ENCODE measurements at places on chromosomes 4 and X.

DNA sequence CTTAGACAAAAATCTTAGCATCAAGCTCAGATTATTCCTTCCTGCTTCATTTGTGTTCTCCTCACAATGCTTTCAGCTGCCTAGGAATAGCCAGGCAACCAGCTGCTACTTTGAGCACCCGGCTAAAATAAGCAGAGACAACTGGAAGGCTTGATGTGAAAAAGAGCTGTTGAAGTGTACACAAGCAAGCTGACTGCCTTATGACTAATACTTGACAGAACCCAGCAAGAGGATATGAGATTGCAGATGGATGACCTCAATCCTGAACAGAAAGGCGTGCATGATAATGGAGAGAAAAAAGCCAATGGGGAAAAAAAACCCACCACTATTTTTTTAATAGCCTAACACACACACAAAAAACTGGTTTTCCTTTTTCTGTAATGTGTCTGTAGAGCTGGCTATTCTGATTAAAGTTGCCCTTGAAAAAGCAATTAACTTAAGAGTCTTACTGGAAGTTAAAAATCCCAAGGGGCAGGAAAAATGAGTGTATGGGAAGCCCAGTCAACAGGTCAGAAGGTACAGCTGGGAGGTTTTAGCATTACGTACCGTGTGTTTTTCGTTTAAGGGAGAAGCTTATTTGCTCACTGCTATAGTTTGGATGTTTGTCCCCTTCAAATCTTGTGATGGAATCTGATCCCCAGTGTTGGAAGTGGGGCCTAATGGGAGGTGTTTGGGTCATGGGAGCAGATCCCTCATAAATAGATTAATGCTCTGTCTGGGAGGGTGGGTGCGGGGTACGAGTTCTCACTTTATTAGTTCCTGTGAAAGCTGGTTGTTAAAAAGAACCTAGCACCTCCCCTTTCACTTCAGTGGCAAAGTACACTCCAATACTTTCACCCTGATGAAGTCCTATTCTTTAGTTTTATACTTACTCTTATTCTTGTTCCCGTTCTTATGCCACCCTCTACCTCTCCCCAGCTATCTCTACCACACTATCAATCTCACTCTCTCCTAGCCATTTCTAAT lies 37.1 kb upstream of the HERC6 start:
- DNase-seq: peak; percentile 41

GRCh38 chr4:170425521-170426143 lies 335.9 kb upstream of the AADAT start:
- no peak for DNase-seq

- no peak for DNase-seq
These were observed 118.6 kb upstream of the BEND4 start for GRCh38 chr4:42271096-42271495.

DNA sequence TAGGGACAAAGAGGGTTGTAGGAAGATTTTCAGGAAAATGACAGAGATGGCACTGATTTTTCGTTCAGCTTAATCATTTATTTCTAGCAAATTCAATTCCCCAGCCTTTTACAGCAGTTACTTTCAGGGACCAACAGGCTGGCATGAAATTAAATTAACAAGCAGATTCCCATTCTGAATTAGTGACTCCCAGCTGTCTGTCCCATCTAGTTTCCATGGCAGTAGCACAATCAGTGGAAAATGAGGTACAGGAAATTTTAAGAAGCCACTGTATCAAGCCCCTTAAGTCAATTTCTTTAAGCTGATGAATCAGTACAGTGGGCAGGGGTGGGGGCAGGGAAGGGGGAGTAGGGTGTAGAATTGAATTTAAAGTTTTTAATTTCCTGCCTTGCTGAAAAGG lies 121.1 kb upstream of the TEX13C start:
- no peak for DNase-seq

DNA sequence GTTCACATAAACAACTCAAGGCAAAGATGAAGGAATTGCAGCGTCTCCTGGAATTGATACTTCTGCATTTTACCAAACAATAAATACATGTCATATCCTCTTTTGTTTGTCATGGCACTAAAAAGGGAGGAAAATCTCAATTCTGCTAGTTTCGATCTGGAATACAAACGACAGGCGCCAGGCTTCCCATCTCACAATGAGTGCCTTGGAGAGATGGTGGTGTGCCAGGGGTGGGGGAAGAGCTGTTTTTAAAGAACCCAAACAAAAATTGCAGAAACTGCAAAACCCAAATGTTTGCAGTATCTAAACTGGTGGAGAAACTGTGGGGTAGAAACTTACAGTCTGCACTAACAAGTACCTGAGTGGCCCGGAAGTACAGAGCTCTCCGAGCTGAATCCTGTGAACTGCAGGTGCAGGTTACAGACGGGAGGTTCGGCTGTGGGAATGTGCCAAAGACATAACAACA lies 53.0 kb upstream of the KLF3 start:
- DNase-seq: no peak

- no peak for DNase-seq
These were observed 819.5 kb downstream of the TECRL start for GRCh38 chr4:63589796-63590195.

- DNase-seq: no peak
These were observed 28.4 kb upstream of the TNIP3 start for GRCh38 chr4:121192480-121192879.

- peak; percentile 15 for DNase-seq
These were observed 6.4 kb downstream of the PPEF2 start for GRCh38 chr4:75895744-75896314.
